ENCODE measurements at places on chromosomes 2 and 18. TPM values are rescaled to one million over a fixed set of nuclear protein-coding genes. Genes with fewer than 3 reads are reported as not detected.

UGT1A5 gene
- 3.1 TPM for total RNA-seq

- DNase-seq, result no peak
Measured at GRCh38 chr18:524466-524865, 24.0 kb upstream of the COLEC12 start.

CHRND gene
- not detected for total RNA-seq

DNA sequence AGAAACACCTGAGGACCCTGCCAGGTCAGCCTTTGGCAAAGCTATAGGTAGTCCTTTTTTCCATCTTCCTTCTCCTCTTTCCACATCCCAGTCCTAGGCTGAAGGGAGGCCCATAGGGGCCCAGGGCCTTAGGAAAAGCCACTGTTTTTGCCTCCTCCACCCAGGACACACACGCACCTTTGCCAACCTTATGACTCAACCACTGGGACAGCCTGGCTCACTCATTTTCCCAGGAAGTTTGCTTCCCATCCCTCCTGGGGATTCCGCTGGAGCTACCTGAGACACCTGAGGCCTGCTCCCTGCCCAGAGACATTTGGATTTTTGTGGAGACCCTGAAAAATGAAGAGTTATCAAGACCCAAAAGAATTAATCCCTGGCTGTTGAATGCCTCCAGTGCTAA is 273.4 kb upstream of the SIX2 start:
- no peak for DNase-seq

GDF7 gene
- under 0.01 TPM for total RNA-seq

GRCh38 chr18:3675994-3676393 is 226.0 kb downstream of the TGIF1 start:
- DNase-seq, result peak; percentile 7

RPRM gene
- 2.4 TPM for total RNA-seq

DNA sequence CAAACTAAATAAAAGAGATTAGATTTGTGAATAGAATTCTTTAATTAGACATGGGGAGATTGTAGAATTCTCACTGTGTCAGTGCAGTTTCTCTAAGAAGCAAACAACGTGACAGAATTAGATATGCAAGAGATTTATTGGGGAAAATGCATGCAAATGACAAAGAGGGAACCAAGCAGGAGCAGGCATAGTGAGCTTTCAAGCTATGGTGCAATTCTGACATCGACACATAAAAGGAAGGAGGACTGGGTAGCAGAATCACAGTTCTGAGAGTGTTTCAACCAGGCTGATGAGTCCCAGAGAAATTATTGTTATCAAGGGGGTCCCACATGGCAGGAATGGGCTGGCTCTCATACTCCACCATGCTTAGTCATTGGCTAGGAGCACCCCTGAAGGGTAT is 338.4 kb downstream of the FIGN start:
- DNase-seq, result no peak

SPAG16 gene
- 17.7 TPM for total RNA-seq

METTL21A gene
- total RNA-seq, result 40.9 TPM

DAPL1 gene
- not detected for total RNA-seq

CMPK2 gene
- 5.5 TPM for total RNA-seq

DNA sequence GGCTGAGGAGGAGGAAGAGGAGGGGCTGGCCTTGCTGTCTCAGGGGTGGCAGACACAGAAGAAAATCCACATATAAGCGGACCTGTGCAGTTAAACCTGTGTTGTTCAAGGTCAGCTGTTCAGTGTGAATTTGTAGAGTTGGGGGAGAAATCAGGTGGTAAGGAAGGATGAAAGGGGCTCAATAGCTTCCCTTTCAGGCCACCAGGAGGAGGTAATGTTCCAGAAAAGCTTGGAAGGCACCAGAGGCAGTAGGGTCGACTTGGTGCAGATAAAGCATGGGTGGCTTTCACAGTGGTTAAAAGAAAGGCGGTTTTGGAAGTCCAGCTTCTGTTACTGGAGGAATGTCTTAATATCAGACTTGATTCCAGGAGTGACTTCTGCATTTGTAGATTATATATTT is 167.4 kb downstream of the THSD7B start:
- DNase-seq, result peak; percentile 40

KCNG2 gene
- not detected for total RNA-seq

DNA sequence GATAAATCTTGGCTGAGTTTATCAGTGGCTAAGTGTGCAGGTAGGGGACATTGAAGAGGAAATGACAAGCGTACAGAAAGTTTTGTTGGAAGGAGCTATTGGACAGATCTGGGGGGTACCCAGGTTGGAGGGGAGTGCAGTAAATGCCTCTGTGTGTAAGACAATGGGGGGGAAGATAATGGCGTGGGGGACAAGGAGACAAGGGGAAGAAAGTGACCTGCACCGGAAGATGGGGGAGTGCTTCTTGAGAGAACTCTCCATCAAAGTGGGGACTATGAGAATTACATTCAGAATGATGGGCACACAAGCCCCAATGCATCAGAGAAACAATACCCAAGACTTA is 190.0 kb downstream of the ALPK2 start:
- no peak for DNase-seq

DNA sequence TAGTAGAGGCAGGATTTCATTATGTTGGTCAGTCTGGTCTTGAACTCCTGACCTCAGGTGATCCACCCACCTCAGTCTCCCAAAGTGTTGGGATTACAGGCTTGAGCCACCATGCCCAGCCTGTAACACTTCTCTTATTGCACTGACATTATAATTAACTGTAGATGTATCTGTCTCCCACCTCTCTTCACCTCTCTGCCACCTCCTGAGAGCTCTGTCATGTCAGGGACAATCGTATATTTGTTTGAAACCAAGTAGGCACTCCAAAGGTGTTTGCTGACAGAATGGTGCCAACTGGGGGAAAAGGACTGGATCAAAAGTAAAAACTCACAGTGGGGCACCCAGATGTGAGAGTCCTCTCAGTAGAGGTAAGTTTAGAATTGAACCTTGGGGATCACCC is 17.3 kb upstream of the ME2 start:
- DNase-seq, result no peak

UGT1A3 gene
- 1.2 TPM for total RNA-seq

GRCh38 chr2:207330912-207331311 is 165.2 kb upstream of the KLF7 start:
- DNase-seq, result no peak

- DNase-seq, result no peak
Measured at GRCh38 chr2:215723631-215724011, 287.8 kb upstream of the FN1 start.

DNA sequence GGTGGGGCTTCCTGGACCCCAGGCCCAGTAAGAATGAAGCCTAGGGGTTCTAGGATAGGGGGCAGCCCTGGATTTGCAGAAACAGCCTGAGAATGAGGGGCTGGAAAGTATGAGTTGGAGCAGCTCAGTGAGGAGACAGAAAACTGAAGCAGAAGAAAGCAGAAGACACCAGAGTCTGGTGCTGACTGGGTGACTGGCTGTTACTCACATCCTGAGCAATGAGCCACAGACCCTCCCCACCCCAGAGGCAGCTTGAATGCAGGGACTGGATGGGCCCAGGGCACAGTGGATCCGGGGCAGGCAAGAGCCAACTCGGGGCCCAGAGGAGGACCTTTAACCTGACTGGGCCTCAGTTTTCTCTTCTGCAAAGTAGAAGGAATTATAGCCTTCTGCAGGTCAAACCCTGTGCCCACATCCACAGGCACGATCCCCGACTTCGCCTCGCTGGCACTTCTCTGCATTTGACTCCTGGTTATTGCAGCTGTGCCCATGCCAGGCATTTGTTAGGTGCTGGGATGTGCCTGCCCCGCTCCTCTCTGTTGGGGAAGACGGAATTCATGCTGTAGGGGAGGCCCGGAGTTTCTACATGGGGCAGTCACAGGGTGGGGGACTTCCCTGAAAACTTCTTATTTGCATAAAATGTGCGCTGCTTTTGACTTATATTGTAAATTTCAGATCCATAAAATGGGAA is 8.5 kb downstream of the STEAP3 start:
- DNase-seq, result no peak

ARHGEF4 gene
- total RNA-seq, result 0.13 TPM

- DNase-seq, result no peak
Measured at GRCh38 chr2:196468394-196468793, 171.1 kb upstream of the CCDC150 start.

DNA sequence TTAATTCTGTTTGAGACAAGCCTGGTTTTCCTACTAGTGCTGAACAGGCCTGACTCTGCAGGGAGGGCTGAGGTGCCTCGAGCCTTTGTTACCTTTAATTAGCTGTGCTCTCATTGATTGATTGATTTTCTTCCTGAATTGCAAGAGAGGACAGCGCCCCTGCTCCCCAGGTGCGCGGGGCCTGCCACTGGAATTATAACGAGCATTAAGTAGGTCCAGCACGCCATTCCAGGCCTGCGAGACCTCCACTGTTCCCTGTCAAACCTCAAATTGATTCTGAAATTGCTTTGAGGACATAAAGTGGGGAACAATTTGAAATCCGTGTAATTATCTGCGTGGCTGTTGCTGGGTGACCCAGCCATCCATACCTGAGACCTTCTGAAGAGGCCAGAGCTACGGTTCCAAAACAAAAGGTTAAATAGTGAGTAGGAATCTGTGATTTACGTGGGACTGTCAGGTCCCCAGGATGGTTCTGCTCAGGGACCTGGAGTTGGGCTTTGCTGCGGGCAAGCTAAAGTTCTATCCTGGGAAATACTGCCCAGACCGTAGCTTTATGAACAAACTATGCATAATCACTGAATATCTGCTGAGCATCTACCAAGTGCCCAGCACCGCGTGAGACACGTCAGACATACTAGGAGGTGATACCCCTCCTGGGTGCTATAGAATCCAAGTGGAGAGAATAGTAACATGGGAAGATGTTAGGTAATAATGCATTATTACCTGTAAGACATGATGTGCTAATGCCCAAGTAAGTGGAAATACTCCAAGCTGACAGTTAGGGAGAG is 104.1 kb downstream of the ZBTB7C start:
- no peak for DNase-seq

PDK1 gene
- 20.7 TPM for total RNA-seq

PSD4 gene
- 90.1 TPM for total RNA-seq

- no peak for DNase-seq
Measured at GRCh38 chr2:223282221-223282620, 230.2 kb downstream of the KCNE4 start.

NETO1 gene
- not detected for total RNA-seq

C2orf80 gene
- not detected for total RNA-seq

GRCh38 chr2:71631411-71631931 is 178.1 kb downstream of the DYSF start:
- DNase-seq, result no peak

DNA sequence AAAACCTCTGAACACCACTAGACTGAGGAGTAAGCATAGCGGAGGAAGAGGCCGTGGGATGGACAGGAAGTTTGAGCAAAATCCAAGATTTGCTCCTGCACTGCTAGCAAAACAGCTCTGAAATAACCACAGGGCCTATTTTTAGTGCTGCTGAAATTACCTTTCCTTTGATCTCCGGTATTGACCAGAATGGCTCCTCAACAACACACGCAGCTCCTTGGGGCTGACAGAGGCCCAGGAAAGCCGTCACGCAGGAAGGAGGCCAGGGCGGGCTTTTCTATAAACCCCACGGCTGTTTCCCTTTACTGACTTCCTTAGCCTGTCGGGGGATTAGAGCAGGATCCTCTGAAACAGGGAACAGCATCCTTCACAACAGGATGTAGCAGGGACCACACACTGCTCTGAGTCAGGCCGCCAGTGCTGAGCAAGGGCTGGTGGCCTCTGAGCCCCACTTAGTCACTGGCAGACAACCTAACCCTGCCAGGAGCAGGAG is 80.8 kb upstream of the LCLAT1 start:
- DNase-seq, result no peak

- no peak for DNase-seq
Measured at GRCh38 chr2:195392446-195393336, 264.3 kb upstream of the SLC39A10 start.

GRCh38 chr2:196160101-196160500 is 11.3 kb downstream of the STK17B start:
- peak; percentile 85 for DNase-seq

DNA sequence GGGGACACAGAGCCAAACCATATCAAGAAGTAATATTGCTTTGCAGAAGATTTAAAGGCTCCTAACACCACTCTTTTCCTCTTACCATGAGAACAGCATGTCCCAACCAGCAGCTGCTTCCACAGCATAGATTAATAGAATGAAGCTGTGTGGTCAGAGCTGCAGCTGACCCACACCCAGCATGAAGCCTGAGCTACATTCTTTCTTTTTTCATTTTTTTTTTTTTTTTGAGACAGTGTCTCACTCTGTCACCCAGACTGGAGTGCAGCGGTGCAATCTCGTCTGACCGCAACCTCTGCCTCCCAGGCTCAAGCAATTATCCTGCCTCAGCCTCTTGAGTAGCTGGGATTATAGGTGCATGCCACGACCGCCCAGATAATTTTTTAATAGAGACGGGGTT is 289.8 kb downstream of the RAD51AP2 start:
- no peak for DNase-seq

DNA sequence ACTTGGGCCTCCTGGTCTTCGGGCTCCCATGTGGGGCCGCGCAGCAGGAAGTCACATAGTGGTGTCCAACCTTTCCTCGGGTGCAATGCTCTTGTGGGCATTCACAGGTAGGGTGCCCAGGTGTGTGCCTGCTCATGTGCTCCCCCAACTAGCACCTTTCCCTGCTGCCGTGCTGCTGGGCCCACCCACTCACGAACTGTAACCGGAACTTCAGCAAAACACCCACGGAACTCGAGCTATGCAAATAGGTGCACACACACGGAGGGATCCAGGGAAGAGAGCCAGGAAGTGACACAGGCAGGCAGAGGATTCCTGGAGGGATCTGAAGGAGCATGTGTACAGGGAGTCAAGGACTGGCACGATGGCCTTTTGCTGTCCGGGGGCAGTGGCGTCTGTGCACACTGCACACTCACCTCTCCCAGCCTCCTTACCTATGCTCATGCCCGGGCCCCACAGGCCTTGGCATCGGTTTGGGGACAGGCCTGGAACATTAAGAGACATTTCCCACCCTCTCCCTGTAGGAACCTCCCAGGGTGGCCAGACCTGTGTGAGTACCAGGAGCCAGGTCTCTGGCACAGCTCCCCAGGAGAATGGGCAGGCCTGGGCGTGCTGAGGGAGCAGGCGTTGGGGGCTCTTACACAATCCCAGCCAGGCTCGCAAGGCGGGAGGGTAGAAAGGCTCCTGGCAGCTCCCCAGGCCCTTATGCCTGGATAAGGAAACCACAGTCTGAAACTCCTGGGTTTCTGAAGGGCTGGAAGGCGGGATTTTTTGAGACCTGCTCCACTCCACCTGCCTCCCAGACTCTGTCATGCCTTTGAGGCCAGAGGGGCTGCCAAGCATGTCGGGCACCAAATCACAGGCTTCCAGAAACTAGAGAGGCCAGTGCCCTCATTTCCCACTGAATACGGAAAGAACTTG is 6.6 kb upstream of the PTMA start:
- peak; percentile 40 for DNase-seq

MYL12A gene
- total RNA-seq, result 564 TPM

- DNase-seq, result no peak
Measured at GRCh38 chr18:8849696-8850095, 144.3 kb downstream of the MTCL1 start.

GNAL gene
- 0.23 TPM for total RNA-seq

Measured in HT-29 (cell line).